Glutamatergic neuron (in vitro differentiated cells): ENCODE measurements at places on chromosomes 5 and 9.

- DNase-seq: no peak
Measured at GRCh38 chr9:8456344-8456743, 656.8 kb upstream of the DMAC1 start.

GRCh38 chr5:5018578-5018970 is 121.6 kb upstream of the ADAMTS16 start:
- no peak for DNase-seq

- DNase-seq: no peak
Measured at GRCh38 chr9:91348191-91348807, 13.4 kb downstream of the AUH start.

DNA sequence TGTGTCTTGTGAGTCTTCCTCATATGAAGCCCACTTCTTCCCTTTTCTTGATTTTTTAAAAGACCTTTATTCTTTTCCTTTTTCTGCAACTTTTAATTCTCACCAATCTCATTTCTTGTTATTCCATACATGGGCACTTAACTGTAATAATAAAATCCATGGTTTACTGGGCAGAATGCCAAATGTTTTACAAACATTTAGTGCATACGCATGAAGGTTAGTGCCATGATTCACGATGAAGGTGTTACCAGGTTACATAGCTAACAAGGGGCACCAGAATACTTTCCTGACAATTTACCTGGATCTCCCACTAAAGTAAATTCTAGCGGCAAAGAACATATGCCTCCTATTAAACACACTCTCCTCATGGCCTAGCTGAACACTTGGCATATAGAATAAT is 28.5 kb downstream of the MAN2A1 start:
- no peak for DNase-seq

- DNase-seq: no peak
Measured at GRCh38 chr5:10030219-10030831, 219.4 kb downstream of the ATPSCKMT start.

GRCh38 chr5:57486027-57486602 is 3.5 kb upstream of the ACTBL2 start:
- no peak for DNase-seq

DNA sequence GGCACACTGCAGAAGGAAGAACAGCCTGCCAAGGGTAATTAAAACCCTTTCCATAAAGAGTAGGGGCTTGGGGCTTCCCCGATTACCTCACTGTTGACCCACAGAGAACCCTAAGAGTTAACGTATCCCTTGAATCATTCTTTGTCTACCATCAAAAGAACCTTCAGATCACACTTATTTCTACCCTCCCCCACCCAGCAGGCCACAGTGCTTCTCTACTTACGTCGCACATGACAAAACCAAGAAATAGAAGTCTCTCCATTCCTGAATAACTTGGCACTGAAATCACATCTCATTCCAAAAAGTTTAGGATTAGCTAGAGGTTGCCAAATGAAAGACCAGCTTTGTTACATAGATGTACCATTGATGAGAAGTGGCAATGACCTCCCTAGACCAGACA is 268.7 kb upstream of the GAS1 start:
- DNase-seq: no peak

- DNase-seq: no peak
Measured at GRCh38 chr9:16640649-16641048, 229.8 kb downstream of the BNC2 start.

GRCh38 chr5:159031513-159031912 is 68.2 kb downstream of the EBF1 start:
- no peak for DNase-seq

DNA sequence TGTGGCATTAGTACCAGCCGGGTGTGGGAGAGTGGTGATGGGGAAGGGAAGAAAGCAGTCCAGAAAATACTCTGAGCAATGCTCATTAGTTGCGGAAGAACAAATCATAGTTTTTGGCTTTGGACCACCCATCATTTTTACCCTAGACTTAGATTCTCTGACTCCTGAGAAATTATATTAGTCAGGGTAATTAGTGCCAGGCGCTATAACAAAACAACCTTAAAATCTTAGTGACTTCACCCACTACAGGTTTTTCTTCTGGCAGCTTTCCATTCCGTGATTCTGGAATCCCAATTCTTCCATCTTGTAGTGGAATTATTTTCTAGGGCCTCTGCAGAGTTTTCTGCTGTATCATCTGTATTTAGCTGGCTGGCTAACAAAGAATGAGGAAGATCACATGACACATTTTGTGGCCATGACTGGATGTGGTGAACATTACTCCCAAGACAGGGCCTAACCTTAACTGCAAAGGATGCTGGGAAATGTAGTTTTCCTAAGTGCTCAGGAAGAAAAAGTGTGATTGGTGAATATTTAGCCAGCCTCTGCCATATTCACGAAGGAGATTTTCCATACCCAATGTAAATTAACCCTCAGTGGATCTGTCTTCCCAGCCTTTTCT is 373.0 kb upstream of the MEF2C start:
- no peak for DNase-seq

GRCh38 chr5:61281686-61282085 is 50.4 kb upstream of the ZSWIM6 start:
- no peak for DNase-seq

DNA sequence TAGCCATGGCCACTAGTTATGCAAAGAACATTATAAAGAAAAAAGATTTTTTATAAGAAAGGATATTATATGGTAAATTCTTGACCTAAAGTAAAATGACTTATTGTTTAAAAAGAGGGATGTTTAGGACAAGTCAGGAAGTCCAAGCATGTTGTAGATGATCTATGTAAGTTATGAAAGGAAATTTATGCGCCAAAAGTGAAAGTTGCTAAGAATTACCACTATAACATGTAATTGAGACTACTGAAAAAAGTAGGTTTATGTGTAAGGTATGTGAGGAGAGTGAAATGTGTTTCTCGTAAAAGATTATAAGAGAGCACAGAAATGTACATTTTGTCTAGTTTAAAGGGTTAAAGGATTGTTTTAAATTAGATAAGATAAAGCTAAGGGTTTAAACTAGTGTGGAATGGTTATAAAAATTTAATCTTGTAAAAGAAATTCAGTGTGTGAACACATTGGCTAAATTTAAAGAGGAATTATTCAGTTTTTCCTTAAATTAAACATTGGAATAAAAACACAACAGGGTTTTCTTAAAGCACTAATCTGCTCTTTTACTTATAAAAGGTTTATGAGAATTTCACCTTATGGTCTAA is 1100.4 kb upstream of the EDIL3 start:
- DNase-seq: no peak

DNA sequence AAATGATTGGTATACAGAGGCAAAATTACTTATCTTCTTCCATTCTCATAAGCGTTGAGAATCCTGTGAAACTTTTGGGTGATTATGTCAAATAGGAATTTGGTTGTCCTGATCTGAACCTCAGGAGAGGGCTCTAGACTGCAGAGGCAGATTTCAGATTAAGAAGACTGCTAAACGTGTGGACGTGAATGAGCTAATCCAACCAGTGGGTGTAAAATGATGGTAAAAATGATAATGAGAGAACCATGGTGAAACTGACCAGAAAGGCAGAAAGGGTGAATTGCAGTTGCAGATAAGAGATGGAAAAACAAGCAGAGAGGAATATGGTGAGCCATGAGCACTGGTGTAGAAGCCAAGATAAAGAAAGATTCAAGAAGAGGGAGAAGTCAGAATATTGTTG is 1200.2 kb upstream of the CDH6 start:
- no peak for DNase-seq

- no peak for DNase-seq
Measured at GRCh38 chr5:144464306-144464705, 293.6 kb downstream of the KCTD16 start.

GRCh38 chr5:171435908-171436307 is 16.5 kb downstream of the FGF18 start:
- no peak for DNase-seq

GRCh38 chr5:94749042-94749441 is 130.6 kb downstream of the SLF1 start:
- DNase-seq: no peak

DNA sequence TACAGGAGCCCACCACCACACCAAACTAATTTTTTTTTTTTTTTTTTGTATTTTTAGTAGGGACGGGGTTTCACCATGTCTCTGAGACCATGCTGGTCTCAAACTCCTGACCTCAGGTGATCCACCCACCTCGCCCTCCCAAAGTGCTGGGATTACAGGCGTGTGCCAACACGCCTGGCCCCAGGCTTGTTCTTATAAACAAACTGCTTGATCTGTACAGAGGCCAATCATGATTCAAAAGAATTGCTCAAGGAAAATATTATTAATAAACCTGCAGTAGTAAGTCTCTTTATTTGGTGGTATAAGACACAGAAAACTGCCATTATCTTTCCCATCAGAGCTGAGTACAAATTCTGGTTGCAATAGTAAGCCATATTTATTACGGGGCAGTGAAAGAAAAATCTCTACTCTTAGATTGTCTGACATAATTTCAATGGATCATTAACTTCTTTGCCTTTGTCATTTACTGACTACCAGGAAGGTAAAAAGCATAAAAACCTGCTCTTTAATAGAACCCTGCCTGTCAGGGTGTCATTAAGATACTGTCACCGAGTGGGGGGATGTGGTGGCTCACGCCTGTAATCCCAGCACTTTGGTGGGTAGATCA is 33.3 kb downstream of the RASEF start:
- DNase-seq: no peak

- no peak for DNase-seq
Measured at GRCh38 chr5:7015586-7016256, 302.5 kb downstream of the TENT4A start.

- DNase-seq: no peak
Measured at GRCh38 chr9:76634356-76635054, 129.7 kb upstream of the PCA3 start.

GRCh38 chr9:93633492-93634221 is 57.3 kb downstream of the PHF2 start:
- no peak for DNase-seq

DNA sequence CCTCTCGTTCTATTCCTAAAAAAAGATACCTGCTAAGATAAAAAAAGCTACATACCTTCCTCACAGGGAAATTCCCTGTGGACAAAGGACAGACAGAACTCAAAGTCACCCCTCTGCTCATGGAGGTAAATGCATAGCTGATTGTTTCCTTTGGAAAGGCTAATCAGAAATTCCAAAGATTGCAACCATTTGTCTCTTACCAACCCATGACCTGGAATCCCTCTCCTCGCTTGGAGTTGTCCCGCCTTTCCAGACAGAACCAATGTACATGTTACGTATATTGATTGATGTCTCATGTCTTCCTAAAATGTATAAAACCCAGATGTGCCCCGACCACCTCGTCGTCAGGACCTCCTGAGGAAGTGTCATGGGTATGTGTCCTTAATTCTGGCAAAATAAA is 49.2 kb upstream of the LIFR start:
- DNase-seq: no peak

DNA sequence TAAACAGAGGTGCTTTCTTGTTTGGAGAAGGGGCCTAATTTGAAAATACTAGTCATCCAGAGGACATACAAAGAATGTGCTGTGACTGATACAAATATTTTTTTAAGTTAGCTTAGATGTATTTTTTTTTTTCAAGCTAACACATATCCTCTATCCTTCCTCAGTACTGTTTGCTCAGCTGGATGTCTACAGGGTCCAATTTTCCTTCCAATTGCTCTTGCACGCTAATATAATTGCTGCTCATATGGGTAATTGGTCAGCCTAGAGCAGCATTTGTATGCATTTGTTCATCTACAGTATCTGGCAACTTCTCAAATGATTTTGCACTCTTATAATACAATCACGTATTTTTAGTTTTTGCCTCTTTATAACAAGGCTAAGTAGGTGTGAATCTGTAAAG is 84.7 kb downstream of the ZDHHC21 start:
- DNase-seq: no peak

- DNase-seq: no peak
Measured at GRCh38 chr5:135484674-135485086, 32.5 kb upstream of the TIFAB start.

- no peak for DNase-seq
Measured at GRCh38 chr9:134046894-134047681, 20.7 kb downstream of the BRD3 start.

DNA sequence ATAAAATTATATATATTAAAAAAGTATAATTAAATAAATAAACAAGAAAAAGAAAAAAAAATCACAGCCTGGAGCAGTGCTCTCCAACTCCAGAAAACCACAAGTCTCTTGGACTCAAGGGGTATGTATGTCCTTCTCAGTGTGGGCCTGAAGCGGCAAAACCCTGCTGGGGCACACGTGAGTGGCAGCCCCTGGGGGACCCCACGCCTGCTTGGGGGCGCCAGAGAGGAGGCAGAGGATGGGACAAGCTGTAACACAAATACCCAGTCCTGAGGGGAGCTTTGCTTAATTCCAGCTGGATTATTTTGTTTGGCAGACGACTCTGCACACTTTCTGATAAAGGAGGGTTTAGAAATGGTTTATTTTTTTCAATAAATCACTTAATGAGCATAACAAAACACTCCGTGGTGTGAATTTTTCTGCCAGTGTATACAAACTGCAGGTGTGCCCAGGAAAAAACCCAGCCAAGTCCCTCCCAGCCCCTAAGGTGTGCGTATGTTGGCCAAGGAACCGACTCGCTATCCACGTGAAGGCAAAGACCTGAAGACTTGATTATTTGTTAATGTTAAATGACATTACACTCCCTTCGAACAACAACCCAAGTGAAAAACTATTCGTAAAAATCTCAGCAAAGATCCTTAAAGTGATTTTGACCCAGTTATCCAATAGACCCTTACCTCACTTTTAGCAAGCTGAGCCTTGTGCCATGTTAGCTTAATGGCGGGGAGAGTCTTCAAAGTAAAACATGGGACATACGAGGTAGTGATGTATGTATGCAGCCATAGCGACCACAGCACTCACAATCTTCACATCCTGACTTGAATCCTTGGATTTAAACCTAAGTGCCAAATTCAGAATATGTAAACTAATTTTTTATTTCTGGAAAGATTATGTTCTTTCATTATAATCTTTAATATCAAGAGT is 32.9 kb downstream of the ANKH start:
- no peak for DNase-seq

GRCh38 chr9:517993-518392 is 303.3 kb downstream of the DOCK8 start:
- no peak for DNase-seq

- no peak for DNase-seq
Measured at GRCh38 chr5:58187432-58188261, 272.2 kb downstream of the PLK2 start.

- no peak for DNase-seq
Measured at GRCh38 chr5:139100825-139101224, 97.3 kb downstream of the SIL1 start.

DNA sequence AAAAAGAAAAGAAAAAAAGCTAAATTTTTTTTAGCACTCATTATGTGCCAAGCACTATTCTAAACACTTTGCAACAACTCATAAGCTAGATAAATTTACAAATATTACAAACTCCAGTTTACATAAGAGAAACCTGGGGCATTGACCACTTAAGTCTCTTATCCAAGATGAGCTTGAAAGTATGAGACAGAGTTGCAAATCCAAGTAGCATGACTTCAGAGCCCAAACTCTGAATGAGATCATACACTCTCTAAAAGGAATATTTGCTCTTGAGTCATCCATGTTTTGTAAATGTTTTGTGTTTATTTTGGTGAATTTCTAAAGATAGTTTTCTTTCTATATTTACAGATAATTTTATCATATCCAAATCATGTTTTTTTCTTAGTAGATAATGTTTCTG is 4.0 kb upstream of the SHOC1 start:
- DNase-seq: no peak

- no peak for DNase-seq
Measured at GRCh38 chr5:109421956-109422355, 12.2 kb upstream of the PJA2 start.
